ENCODE measurements at places on chromosomes 3 and 15.

DNA sequence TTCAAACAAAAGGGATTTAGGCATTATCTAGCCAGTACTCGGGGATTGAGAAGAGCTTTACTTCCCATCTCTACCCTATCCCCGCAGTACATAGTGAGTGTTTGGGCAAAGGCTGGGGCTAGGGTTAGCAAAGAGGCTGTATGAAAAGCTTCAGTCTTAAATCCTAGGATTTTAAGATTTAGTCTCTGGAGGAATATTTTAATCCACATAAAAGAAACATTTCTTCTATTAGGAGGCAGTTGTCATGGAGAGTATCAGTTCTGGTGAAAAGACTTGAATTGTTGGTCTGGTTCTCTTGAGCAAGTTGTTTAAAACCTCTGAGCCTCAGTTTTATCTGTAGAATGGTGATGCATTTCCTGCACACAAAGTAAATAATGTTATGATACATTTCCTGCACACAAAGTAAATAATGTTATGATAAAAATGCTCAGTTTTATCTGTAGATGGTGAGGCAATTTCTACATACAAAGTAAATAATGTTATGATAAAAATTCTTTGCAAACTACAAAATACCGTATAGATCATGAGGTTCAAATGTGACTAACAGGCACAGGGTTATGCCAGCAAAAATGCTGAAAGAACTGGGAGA is 53.9 kb upstream of the ZBED2 start:
- no peak for DNase-seq

GRCh38 chr3:14138109-14138877 is 13.4 kb downstream of the TMEM43 start:
- DNase-seq, result no peak

- DNase-seq, result no peak
These were observed 108.1 kb downstream of the USP13 start for GRCh38 chr3:179760944-179761343.

- no peak for DNase-seq
These were observed 120.1 kb downstream of the ADAMTS17 start for GRCh38 chr15:100221471-100222348.

- DNase-seq, result no peak
These were observed 94.2 kb upstream of the BCL6 start for GRCh38 chr3:187839422-187839821.

DNA sequence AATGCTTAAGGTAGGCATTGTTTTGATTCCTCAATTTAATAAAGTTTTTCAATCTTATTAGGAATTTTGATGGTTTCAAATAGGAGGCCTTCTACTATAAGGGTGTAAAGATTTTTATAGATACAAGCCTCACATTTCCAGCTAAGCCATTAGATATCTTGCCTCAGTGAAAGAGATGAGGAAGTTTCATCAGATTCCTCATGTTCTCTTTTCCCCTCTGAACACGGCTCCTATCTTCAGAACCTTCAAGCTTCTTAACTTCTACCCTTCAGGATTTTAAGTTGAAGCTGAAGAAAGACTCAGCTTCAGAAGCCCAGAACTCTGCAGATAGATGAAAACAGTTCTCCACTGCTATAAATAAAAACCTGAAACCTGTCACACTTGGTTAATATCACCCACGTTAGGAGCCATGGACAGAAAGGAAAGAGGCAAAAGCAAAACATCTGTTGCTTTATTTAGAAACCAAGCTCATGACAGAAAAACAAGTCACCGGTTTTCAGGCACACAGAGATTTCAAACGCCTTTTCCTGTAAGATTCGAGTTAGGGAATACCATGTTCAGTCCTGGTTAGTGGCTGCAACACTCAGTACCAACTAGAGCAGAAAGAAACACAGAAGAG is 82.2 kb upstream of the GOLGA8B start:
- no peak for DNase-seq

Data from hematopoietic multipotent progenitor cell treated with erythropoietin and hydrocortisone succinate and interleukin-3 and kit ligand, for 15 days (in vitro differentiated cells).